ENCODE measurements at places on chromosomes 12 and 14.

GRCh38 chr12:68012712-68013111 lies 23.5 kb downstream of the IFNG-AS1 start:
- DNase-seq = no peak

- no peak for DNase-seq
Observed at GRCh38 chr14:84129007-84129406, 1400.9 kb upstream of the FLRT2 start.

GRCh38 chr12:46214668-46215436 lies 54.0 kb downstream of the SLC38A1 start:
- no peak for DNase-seq

DNA sequence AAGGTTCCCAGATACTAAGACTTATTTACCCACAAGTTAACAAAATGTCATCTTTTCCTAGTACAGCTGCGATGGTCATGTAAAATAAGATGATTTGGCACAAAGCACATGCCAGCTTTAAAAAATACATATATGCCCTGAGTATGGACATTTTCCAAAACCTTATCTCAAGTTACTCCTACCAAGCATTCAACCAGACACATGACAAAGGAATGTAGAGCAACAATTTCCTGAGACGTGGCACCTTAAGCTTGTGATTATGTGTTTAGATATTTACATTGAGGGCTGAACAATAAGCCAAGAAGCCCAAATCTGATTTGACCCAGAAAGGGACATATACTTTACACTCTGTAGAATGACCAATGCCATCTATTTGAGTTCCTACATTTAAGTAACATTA lies 24.5 kb upstream of the OVCH1 start:
- no peak for DNase-seq
